NCI-H1694 (cell line): ENCODE measurements at places on chromosomes 16 and 17.
A peak's percentile ranks its signal among the peaks of the same experiment; 100 is the strongest.

GRCh38 chr16:13110124-13110796 lies 208.9 kb downstream of the SHISA9 start:
- DNase-seq = no peak

DNA sequence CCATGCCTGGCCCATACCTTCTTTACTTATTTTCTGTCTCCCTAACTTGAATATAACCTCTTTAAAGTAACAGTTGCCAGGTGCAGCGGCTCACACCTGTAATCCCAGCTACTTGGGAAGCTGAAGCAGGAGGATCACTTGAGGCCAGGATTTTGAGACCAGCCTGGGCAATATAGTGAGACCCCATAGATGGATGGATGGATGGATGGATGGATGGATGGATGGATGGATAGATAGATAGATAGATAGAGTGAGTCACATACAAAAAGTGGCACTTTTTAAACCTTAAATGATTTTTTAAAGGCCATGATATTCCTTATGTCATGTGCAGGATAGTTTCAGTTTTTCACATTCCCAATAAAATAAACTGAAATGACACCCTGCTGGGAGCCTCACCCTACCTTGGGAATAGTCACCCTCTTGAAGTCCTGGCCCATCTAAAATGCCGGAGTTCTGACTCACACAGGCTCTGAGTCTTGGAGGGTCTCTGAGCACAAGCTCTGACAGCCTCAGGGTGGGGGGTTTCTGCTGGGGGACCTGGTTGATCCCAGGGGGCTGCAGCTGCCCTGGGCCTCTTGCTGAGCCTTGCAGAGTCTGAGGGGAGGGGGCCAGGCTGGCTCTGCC lies 26.2 kb downstream of the CPNE2 start:
- DNase-seq = no peak

- no peak for DNase-seq
These were observed 3.8 kb upstream of the DEF8 start for GRCh38 chr16:89944773-89945172.

DNA sequence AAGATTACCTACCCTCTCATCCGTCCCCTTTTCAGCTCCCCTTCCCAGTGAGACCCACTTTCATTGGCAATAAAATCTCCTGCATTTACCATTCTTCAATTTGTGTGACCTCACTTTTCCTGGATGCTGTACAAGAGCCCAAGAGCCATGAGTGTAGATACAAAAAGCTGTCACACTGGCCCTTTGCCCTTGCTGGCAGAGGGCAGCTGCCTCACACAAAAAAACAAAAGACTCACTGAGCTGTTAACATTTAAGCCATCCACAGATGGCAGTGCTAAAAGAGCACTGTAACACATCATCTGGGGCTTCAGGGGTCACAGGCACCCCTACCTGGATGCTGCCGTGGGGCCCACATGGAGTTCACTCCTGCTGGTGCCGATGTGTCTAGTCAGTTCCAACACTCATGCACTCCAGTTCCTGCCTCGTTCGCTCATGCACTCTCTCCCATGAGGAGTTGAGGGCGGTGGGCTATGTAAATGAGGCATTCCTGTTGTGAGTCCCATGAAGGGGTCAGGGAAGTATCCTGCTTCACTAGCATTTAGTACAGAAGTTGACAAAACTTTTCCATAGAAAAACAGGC lies 123.1 kb downstream of the CA10 start:
- peak; percentile 30 for DNase-seq

- DNase-seq = no peak
These were observed 15.3 kb upstream of the HEXD start for GRCh38 chr17:82402865-82403264.

- DNase-seq = no peak
These were observed 5.2 kb upstream of the MT1E start for GRCh38 chr16:56620339-56620897.

GRCh38 chr16:9003322-9003721 lies 39.6 kb upstream of the USP7 start:
- no peak for DNase-seq

DNA sequence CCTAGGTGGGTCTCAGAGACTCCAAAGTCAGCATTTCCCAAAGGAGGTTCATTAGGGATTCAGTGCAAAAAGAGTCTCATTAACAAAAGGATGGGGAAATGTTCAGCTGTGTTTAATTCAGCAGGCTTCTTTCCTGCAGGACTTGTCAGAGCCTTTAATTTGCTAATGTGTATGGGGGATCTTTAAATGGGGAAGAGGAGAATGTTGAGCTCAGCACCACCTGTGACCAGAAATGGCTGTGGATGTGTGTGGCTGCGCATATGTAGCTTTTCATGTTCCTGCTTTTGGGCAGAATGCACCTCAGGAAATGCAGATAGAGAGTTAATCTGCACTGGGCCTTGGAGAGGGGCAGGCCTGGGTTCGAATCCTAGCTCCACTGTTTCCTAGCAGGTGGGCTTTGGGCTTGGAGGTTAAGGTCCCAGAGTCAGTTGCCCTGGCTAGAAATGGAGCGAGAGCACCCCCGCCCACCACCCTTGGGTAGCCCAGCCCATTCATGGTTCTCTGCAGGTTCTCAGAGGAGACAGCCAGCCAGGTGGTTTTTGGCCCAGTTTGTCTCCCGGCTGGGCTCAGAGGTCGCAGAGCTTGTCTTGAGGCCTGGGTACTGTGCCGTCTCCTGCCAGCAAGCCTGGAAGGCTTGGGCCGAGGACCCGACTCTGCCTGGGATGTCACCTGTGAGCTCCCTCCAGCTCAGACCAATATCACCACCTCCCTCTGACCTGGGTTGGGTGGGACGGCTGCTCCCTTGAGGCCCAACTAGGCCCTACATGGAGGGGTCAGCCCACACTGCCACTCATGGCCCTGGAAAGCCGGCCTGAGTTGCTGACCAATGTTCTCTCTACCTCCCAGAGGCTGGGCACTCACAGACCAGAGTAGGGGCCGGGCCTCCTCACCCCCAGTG lies 9.3 kb downstream of the ADCY7 start:
- DNase-seq = no peak

DNA sequence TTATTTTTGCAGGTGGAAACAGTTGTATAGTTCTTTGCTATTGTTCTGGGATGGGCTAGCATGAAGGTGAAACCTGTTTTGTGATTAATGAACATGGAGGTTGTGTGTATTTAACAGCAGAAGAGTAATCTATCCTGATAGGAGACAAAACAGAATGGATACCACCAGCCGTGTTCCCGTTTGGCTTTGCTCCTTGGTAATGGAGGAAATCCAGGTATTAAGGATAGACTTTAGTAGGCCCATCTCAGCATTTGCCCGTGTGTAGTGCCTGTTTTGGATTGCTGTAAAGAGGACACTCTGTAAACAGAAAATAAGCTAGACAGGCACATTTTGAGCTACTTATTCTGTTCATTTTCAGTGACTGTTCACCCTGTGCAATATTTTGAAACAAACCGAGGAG lies 215.1 kb downstream of the RBFOX1 start:
- DNase-seq = no peak

DNA sequence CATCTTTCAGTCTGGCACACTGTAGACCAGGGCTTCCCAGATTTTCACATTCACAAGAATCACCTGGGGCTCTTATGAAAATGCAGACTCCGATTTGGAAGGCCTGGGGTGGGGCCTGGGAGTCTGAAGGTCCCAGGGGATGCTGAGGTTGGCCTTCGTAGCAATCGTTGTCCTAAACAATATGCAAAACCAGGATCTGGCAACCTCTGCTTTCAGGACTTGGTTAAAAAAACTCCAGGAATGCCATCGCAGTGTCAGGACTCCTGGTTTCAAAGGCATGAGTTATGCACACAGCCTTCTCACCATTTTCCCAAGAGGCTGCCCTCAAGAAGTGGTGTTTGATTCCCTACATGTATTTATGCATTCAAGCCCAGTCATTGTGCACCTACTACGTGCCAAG lies 6.7 kb downstream of the CLEC19A start:
- no peak for DNase-seq

DNA sequence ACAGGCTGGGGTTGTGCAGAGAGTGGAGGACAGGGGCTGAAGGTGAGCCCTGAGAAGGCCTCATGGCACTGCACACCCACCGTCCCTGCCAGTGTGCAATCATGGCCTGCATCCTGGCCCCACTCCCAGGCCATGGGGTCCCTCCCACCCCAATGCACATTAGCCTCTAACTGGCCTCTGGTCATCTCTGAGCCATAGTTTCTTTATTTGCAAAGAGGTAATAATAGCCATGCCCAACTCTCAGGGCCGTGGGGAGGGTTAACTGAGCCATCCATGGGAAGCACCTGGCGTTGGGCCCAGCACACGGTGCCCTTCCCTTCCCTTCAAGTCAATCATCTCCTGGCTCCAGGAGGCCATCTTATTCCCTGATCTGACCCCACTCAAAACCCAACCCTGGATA lies 10.8 kb upstream of the ITGA3 start:
- DNase-seq = no peak

GRCh38 chr17:5730373-5730772 lies 146.1 kb upstream of the NLRP1 start:
- DNase-seq = no peak

GRCh38 chr16:80689487-80689886 lies 114.9 kb downstream of the CDYL2 start:
- DNase-seq = no peak

GRCh38 chr16:17512636-17513220 lies 42.0 kb upstream of the XYLT1 start:
- no peak for DNase-seq

DNA sequence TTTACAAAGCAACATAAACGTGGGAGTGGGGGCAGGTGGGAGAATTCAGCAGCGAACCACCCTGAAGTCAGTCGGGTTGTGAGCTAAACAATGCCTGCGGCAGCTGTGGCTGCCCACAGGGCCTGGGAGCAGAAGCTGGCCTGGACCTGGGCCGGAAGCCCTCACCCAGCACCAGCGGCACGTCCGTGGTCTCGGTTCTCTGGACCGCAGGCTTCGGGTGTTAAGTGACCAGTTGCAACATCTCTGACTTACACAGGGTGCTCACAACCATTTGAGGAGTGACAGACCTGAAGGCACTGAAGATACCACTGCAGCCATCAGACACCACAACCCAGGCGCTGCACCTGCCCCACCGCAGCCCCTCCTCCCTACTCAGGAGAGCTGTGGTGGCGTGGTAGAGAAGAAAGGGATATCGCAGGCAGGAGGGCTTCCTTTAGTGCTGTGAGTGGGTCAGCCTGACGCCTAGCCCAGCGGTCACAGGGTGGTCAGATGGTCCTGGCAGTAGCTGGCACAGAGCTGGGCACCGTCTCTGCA lies 33.8 kb downstream of the CBFA2T3 start:
- DNase-seq = no peak
